ENCODE measurements at places on chromosomes 3 and 15.

DNA sequence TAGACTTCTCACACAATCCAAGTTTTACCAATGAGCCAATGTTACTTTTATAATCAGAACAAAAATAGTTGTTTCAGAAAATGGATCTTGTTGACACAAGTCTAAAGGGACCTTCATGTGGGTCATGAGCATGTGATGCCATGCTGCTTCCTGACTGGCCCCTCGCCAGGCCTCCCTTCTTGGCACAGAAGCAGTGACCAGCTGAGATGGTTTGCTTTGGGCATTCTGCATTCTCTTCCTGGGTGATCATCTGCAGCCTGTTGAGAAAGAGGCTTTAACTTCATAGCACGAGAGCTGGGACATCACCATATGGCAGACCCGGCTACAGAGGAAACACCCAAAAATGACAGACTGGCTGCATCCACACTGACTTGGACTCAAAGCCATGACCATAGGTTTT lies 45.7 kb downstream of the TGM4 start:
- DNase-seq, result no peak

GRCh38 chr15:59147666-59148065 lies 42.7 kb downstream of the CCNB2 start:
- no peak for DNase-seq

- no peak for DNase-seq
Measured at GRCh38 chr15:101307048-101307896, 12.2 kb upstream of the SNRPA1 start.

DNA sequence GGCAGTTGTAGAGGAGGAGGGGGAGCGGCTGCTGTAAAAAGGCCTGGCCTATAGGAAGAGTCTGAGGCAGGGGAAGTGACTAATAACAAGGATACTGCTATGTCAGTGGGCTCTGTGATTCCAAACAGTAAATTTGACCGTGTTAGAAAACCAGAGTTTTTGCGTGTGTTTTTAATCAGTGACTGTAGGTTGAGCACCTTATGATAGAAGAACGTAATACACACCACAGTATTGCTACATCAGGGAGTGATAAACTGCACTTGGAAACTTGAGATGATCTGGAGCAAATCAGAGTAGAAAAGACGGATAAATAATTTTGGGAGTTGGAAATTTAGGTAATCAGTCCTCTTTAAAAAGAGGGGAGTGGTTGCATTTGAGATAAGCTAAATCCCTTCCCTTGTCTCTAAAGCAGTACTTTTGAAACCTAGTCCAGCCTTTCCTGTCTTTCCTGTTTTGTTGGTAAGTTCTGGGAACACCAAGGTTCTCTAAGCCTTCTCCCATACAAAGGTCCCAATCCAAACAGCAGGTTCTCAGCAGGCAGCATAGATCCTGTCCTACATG lies 130.5 kb upstream of the NR2E3 start:
- DNase-seq, result no peak

DNA sequence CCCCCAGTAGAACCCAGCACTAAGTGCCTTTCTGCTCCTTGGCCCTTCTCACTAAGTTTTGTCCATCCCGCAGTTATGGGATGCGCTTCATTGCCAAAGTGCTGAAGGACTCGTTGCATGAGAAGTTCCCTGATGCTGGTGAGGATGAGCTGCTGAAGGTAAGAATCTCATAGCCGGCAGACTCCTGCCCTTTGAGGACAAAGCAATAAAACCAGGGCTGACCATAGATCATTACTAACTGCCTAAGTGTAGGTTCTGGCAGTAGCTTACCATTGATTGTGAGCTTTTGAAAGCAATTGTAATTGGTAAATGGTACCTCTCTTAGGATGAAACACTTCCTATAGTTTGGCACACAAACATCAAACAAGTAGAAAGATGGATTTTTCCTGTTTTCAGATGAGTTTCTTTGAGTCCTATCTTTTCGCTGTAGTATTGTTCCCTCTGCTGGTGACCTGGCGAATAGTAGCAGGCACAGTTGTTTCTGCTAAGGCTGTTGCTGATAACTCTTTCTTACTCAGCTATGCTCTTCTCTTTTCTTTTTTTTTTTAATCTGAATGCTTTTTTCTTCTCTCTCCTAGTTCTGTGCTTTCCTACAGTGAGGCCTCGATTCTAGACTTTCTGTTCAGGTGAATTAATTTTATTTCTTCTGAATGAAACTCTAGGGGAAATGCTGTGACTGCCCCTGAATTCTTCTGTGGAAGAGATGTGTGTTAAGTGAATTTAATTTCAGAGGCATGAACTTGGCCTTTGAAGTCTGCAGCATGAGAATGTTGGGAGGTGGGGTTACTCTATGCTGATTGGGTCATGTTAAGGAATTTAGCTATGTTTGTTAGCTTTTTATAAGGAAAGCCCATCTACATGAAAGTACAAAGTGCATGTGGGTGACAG lies 47.4 kb upstream of the CRTC3 start:
- DNase-seq, result no peak

All from T-helper 22 cell (primary cell).